Amniotic stem cell (primary cell): ENCODE measurements at places on chromosomes 5 and 9.

DNA sequence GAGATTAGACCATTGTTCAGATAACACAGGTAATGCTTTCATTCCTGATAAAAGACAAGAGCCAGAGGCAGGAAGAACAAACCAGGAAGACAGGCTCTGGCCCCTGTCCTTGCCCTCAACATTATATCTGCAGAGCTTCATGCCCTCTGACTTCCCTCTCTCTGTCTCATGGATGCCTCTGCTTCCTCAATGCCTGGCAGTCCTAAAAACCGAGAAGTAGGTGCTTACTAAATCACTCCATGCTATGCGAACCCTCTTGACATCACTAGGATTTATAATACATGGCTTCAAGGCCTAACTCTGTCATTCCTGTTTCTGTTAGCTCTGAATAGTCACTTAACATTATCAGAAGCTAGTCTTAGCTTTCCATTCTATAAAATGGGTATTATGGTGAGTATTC is 117.8 kb downstream of the TLR4 start:
- no peak for DNase-seq

- no peak for DNase-seq
Measured at GRCh38 chr5:132237670-132238069, 10.0 kb upstream of the P4HA2 start.

DNA sequence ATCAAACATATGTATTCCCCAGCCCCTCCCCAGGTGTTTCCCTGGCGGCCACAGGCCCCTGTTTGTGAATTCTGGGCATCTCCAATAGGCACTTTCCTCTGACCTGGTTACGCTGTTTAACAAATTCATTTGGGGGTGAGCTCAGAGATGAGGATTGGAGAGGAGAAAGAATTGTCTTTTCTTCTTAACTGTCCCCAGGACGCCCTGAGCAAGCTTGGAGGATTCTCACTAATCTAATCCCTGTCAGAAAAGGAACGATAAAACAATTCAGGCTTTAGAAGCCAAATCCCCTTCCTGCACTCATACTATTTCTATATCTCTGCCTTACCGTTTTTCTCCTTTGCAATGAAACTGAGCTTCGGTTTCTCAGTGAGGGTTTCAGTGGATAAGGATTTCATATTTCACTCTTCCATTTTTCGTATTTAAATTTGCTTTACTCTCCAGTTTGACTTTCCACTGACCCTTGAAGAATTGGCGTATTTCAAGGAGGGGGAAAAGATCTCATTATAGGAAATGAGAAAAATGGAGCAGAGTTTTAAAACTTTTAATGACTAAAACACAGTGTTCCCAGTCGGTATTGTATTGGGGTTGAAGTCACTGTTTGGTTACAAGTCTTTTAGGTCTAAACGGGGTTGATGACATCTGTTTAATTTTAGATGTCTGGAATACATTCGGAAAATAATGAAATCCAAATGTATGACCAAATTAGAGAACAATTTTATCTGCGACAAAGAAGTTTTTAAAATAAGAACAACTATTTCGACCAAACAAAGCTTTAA is 180.1 kb downstream of the MACROH2A1 start:
- DNase-seq = no peak

- DNase-seq = peak; percentile 91
Measured at GRCh38 chr5:138178516-138179276, at the start of the genes BRD8 and KIF20A. Gene BRD8 (minus strand): TSS chr5:138178630. CDS start chr5:138178614, 16 bp downstream. Gene KIF20A (plus strand): TSS chr5:138179112. CDS start chr5:138179681, 569 bp downstream.

DNA sequence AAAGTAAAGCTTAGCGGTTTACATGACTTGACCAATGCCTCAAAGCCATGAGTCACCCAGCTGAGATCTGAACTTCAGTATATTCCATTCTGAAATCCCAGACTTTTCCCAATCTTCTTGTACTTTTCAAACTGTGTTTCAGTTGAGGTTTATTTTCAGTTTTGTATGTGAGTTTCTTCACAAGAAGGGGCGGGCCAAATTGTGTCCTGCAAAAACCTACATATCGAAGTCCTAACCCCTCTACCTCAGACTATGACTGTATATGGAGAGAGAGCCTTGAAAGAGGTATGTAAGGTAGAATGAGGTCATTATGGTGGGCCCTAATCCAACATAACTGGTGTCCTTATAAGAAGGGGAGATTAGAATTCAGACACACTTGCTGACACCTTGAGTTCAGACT is 666 bp upstream of the TLR4 start:
- no peak for DNase-seq

DNA sequence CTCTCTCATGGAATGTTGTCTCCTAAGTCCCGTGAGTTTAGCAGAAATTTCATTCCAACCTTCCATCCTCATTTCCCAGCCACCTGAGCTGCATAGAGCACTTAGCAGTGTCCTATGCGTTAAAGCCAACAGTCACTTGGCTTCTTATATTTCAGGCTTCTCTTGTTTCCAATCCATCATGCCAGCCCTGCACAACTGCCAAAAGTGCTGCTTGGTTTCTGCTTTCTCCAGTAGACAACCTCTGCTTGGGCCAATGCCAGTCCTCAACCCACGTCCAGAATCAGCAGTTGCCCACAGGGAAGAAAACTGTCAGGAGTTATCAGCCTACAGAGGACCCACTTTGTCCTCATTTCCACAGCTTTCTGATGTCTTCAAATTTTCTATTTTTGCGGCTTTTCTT is 42.5 kb downstream of the KCNIP1 start:
- no peak for DNase-seq

DNA sequence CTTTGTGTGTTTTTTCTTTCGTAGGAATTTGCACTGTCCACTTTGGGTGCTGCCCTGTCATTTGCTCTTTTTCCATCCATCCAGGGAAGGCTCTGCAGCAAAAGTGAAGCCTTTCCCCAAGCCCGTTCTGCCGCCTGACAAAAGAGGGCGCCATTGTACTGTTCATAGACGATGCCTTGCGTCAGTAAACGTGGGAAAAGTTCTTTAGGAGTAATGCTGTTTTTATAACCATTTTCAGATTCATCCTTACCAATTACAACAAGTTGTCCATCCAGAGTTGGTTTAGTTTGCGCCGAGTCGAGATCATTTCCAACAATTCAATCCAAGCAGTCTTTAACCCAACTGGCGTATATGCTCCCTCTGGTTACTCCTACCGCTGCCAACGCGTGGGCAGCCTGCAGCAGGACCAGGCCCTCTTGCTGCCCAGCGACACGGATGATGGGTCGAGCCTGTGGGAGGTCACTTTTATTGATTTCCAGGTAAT is 34.3 kb upstream of the RPS23 start:
- DNase-seq = peak; percentile 67
